Fibroblast of gingiva (primary cell): ENCODE measurements at places on chromosomes 4 and X.

DNA sequence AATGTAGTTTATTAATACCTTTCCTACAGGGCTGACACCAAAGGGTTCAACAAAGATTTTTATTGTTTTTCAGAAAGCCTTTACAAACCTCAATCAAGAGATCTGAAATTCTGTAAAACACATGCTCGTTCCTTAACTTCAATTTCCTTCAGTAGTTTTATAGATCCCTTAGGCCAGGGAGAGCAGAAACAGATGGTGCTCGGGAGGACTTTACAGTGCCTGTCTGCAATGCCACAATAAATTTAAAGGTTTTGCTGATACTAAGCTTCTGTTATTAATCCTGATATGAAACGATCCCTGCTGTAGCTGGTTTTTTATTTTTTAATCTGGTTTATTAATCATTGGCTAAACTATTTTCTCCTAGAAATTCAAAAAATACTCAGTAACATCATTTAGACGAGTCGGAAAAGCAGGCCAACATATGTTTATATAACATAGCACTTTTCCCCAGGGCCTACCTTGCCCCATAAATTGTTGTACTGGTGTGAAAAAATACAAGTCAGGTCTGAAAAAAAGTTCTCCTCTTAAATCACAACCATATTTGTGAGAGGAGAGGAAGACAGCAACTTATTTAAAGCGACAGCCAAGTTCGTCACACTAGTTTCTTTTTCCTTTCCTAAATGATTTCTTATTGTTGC, 39.8 kb downstream of the SHISA3 start:
- no peak for DNase-seq

DNA sequence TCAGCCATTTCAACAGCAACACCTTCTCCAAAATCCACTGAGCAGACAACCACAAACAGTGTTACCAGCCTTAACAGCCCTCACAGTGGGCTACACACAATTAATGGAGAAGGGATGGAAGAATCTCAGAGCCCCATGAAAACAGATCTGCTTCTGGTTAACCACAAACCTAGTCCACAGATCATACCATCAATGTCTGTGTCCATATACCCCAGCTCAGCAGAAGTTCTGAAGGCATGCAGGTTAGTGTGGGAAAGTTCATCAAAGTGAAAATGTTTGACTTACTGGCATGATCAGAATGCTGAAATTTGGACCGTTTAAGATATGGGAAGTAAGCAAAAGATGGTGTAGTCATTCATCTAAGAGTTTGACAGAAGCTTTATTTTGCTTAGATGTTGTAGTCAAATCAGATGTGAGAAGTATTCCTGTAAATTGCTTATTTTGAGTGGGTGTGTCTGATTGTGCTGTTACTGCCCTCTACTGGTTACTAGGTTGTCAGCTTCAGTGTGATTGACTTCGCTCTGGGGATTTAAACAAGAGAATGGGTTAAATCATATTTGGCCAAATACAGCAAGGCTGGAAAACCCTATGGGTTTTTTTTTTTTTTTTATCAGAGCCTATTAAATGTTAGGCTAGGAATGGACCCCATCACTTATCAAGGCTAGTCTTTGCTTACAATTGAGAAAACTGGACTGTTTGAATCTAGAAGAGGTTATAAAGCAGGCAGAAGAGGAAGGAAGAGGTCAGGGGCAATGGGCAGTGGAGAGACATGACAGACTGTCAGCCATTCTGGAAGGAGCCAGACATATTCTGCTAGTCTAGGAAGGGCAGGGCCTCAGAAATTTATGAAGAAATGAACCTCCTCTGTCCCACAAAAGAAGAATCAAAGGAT, 130.3 kb downstream of the DIPK2B start:
- DNase-seq: peak; percentile 34

GRCh38 chrX:135421932-135422809, at the start of gene SMIM10L2A:
SMIM10L2A (plus strand) TSS chrX:135421944; CDS start chrX:135422132, 188 bp downstream.
- DNase-seq: no peak

GRCh38 chr4:42280327-42281095, 116.8 kb upstream of the SHISA3 start:
- DNase-seq: no peak

- DNase-seq: peak; percentile 77
Measured at GRCh38 chr4:8537041-8537461, 43.1 kb upstream of the GPR78 start.

- DNase-seq: no peak
Measured at GRCh38 chr4:77026322-77026704, 49.5 kb downstream of the CCNI start.
